ENCODE measurements at places on chromosomes 11 and 22.
A peak's percentile ranks its signal among the peaks of the same experiment; 100 is the strongest.

DNA sequence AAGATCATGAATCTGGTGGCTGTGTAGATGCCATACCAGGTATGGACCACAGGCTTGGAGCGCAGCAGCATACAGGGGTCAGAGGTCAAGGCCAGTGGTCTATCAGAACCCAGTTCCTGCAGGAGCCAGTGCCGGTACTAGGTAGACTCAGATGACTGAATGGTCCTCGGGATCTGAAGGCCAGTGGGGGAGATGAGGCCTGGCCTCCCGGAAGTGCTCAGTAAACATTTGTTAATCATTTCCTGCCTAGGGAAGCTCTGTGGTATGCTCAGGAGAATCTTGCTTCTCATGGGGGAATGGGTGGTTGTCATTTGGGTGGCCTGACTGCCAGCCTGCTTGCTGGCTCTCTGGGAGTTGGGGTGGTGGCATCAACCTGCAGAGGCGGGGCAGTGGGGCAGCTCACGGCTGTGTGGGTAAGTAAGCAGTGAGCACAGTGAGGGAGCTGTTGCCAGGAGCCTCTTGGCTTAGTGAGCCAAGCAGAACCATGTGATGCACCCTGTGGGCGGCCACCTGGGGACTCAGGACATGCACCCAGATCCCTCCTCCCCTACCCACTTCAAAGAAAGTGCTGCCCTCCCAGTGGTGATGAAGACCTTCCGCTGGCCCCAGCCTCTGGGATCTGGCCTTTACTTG, 33.0 kb downstream of the PTPRJ start:
- DNase-seq, result no peak

GRCh38 chr11:128841461-128842072, 25.5 kb downstream of the KCNJ1 start:
- DNase-seq, result no peak

- DNase-seq, result no peak
Measured at GRCh38 chr11:133162227-133162626, 370.1 kb downstream of the OPCML start.

DNA sequence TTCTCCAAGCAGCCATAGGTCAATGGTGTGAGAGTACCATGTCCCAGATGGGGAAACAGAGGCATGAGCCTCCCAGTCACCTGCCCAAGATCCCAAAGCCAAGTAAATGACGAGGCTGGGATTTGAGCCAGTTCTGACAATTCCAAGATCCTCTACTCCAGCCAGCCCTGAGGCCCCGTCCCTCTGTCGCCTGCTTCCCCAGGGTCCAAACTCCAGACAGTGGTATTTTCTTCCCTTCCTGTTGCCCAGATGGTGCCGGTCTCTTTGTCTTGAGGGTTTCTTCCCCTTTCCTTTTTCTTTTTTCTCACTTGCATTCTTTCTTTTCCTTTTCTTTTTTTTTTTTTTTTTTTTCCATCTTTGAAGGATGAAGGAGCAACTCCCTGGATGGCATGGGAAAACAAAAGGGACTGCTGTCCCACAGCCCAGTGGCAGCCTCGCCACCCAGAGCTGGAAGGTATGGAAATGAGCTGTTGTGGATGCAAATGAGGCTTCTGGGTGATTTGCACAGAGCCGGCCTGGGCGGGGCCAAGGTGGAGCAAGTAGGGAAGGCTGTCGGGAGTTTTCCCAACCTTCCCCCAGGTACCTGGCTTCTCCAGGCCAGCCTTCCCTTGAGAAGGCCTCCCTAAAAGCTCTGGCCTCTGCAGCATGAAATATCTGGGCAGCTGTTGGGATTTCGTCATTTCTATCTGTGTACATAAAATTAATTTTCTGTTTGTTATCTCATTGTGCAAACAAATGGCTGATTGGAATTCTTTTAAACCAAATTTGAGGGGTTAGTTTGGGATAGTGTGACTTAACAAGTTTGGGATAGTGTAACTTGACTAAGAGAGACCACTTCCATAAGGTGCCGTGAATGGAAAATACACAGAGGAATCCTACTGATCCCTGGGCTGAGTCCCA, 146.8 kb downstream of the MN1 start:
- no peak for DNase-seq

- no peak for DNase-seq
Measured at GRCh38 chr11:23759489-23759888, 737.4 kb upstream of the LUZP2 start.

DNA sequence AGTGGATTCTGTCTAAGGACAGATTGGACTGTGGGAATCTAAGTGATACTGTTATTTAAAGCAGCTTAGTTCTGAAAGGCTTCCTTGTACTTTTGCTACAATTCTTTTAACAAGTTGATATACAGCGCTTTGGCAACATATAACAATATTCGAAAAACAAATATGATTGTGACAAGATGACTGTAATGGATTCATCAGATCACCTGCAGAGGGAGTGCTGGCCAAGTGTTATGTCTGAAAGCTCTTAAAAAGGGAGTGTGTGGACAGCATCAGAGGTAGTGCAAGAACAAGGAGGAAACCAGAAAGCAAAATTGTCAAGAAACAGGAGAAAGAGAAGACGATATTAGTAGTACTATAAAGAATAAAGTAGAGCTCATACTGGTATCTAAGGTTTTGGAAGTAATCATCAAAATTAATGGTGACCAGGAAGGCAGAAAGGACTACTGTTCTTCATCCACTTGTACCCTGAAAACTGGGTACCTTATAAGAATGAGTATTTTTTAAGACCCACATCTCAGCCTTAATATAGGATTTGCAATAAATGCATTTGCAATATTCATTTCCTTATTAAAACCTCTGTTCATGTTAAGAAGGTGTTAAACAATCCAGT, 1112.0 kb upstream of the CCDC90B start:
- DNase-seq, result no peak

GRCh38 chr22:19174106-19175025, 4.2 kb downstream of the SLC25A1 start:
- no peak for DNase-seq

- no peak for DNase-seq
Measured at GRCh38 chr11:8704136-8704535, 21.5 kb downstream of the RPL27A start.

DNA sequence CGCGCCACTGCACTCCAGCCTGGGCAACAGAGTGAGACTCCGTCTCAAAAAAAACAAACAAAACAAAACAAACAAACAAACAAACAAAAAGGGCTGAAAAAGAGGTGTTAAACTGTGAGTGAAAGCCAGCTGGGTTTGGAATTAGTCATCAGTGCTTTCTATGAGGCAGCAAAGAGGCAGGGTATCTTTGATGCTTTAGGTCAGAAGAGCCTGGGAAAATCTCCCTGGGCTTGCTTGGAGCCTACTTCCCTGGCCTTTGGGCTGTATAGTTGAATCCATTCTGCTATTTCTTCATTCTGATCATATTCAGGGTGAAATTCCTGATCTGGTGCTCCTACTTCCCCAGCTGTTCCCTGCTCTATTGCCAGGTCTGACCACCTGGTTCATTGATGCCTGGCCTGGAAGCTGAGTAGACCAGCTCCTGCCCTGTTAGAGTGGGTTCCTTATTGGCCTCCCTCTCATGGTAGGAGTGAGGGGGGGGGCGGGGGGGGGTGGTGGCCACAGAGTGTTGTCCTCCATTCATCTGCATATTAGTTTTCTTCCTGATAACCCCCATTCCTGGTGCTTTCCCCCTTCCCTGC, 65.6 kb downstream of the INSC start:
- DNase-seq, result no peak

- DNase-seq, result no peak
Measured at GRCh38 chr22:50186761-50187523, 1.2 kb downstream of the TRABD start.

GRCh38 chr11:109729761-109730160, 307.8 kb downstream of the C11orf87 start:
- no peak for DNase-seq

GRCh38 chr11:36156161-36156816, 132.9 kb downstream of the COMMD9 start:
- DNase-seq, result peak; percentile 25

- no peak for DNase-seq
Measured at GRCh38 chr11:106202935-106203620, 125.6 kb downstream of the AASDHPPT start.

DNA sequence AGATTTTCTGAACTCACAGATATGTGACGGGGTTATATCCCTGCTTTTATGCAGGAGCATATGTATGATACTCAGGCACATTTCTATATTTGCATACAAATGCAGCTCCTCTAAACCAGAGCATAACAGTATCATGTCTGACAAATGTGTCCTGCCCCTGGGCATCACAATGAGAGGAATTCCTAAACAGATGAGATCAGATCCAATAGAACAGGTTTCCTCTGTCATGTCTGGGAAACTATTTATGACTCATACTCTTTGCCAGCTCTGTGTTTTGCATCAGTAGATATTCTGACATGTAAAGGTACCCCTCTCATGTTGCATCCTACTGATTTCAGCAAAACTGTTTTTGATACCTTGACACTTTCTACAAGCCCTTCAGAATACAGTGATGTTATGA, 29.4 kb downstream of the SYT9 start:
- DNase-seq, result no peak

DNA sequence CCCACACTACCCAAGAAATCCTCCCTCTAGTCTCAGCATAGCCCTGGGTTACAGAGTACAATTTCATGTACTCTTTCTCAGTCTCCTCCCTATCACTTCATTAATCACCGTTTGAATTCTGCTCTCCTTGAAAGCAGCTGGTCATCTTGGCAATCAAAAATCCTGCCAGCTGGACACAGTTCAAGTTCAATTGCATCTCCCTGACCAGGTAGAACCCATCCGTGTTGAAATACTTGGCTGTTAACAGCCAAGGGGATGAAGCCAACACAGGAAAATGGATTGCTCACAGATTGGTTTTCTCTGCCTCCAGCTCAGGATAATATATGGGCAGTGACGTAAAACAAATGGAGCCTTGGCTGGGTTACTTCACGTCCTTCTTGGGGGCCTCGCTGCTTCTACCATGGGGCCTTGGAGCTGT, 55.1 kb upstream of the GRK3 start:
- DNase-seq, result no peak

- DNase-seq, result no peak
Measured at GRCh38 chr11:88315981-88316441, 21.5 kb downstream of the CTSC start.

- DNase-seq, result peak; percentile 25
Measured at GRCh38 chr11:61733120-61733978, 19.1 kb upstream of the MYRF start.

- no peak for DNase-seq
Measured at GRCh38 chr11:83760932-83761331, 474.8 kb upstream of the CCDC90B start.

- DNase-seq, result no peak
Measured at GRCh38 chr11:56911312-56911711, 77.4 kb upstream of the OR5AK2 start.

- no peak for DNase-seq
Measured at GRCh38 chr11:96062134-96062533, 138.2 kb upstream of the MTMR2 start.

GRCh38 chr11:133905677-133906156, 51.1 kb downstream of the IGSF9B start:
- no peak for DNase-seq

- DNase-seq, result no peak
Measured at GRCh38 chr11:8913961-8914660, 3.1 kb downstream of the AKIP1 start.

DNA sequence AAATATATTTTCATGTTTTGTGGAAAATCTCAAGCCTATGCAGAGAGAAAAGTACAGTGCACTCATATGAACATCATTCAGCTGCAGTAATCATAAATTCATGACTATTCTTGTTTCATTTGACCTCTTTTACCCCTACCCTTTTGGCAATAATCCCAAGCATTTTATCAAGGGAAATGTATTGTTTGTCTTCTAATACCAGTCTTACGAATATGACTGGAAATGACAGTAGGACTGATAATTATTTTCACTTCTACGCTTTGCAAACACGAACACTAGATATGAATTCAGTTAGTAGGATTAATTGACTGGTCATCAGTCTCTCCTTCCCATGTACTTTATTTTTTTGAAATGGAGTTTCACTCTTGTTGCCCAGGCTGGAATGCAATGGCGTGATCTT, 90.3 kb downstream of the MTMR3 start:
- DNase-seq, result no peak

DNA sequence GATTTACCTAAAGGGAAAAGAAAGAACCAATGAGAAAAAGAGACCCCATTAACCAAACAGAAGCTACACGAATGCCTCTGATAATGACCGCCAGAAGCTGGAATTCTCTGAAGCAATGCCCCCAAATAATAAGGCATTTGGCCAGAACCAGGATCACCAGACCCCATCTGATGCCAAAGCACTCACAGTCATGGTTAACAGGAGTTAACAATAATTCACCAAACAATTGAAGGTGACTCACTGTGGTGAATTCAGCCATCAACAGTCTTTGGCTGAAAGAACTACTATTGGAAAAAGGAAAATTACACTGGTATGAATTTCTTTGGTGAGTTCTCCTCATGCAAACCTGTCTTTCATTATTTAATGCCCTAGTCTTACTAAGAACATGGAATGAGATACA, 21.9 kb upstream of the NFRKB start:
- no peak for DNase-seq

DNA sequence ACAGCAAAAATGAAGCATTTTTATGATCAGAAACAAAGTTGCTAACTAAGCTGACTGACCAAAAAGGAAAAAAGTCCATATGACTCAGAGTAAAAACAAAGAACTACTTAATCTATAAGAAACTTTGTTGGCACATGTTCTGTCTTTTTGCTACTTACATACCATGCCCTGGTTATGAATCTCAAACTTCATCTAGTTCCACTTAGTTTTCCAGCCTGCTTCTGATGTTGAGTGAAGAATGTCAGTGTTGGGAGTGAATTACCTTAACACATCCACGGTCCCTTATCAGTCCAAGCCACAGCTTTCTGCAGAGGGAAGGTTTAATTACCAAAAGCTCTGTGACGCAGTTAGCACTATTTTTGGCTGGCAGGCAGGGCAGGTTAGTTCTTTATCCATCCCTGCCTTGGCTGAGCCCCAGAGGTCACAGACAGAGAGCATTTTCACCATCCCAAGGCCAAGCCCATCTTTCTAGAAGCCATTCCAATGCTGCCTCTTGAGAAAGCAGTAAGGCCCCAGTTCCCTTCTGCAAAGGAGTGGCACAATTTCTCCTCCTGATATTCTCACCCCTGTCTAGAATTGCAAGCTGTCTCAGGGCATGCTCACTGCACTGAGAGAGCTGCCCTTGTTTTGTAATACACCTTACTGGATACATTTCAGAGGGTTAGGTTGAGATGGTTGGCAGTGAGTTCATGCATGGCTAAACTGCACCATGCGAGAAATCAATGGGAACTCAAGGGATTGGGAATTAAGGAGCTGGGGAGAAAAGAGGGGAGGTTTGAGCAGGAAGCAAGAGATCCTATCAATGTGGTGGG, 67.1 kb downstream of the SLC1A2 start:
- DNase-seq, result no peak

DNA sequence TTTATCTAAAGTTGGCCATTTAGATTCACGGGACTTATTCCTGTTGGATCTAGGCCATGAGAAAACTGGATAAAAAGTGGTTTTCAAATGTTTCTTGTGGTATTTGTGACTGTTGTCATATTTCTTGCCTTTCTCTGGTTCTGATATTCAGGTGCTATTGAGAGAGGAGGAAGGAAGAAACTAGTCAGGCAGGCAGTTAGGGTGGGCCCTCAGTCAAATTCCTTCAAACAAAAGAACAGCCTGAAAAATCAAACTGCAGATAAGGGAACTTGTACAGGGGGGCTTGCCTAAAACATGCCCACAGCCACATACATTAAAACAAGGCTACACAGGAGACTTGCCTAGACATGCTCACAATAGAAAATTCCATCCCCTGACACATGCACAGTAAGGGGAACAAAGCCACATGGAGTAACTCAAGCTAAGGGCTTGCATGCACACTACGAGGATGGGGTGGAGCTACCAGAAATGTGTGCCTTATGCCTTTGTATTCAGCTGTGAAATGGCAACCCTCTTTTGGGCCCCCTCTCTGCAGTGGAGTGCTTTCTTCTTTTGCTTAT, 18.2 kb downstream of the NCR3LG1 start:
- DNase-seq, result no peak
